ENCODE measurements at places on chromosomes 7 and 10.

DNA sequence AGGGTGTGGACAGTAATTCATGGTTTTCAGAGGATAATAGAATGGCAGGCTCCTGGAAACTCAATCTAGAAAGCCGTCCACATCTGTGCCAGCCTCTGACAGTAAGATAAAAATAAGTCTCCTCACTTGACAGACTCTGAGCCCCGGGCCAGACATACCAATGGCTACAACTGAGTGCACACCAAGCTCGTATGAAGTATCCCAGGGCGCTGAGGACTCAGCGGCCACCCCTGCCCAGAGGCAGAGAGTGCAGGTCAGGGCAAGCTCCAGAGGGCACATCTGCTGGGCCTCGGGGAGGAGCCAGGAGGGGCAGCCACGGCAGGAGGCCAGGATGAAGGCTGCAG is 262.8 kb upstream of the TCERG1L start:
- no peak for DNase-seq

DNA sequence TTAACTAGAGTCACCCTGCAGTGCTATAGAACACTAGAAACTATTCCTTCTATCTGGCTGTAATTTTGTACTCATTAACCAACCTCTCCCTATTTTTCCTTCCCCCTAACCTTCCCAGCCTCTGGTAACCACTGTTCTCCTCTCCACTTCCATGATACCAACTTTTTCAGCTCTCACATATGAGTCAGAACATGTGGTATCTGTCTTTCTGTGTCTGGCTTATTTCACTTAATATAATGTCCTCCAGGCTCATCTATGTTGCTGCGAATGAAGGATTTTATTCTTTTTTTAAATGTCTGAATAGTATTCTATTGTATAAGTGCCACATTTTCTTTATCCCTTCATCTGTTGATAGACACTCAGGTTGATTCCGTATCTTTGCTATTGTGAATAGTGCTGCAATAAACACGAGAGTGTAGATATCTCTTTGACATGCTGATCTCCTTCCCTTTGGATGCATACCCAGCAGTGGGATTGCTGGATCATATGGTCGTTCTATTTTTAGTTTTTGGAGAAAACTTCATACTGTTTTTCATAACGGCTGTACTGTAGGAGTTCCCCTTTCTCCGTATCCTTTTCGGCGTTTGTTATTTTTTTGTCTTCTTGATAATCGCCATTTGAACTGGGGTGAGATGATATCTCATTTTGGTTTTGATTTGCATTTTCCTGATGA is 101.4 kb downstream of the FAM107B start:
- DNase-seq, result no peak

DNA sequence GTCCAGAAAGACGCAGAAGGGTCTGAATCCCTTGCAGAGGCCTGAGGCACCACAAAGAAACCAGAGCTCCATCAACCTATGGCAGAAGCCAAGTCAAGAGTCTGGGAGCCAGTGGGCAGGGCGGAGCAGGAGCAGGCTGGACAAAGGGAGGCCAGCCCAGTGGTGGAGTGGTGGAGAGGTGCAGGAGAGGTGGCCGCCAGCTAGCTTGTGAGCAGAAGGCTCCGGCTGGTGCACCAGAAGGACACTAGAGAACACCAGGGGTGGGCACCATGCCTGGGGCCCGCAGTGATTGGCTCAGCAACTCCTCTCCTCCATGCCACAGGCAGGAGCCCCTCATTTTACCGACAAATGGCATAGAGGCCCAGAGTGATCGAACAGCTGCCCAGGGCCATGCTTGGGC is 186.6 kb downstream of the GRID1 start:
- DNase-seq, result no peak

- peak; percentile 91 for DNase-seq
Observed at GRCh38 chr10:101272229-101272868, 43.1 kb upstream of the LBX1 start.

- DNase-seq, result no peak
Observed at GRCh38 chr7:17070231-17070708, 188.5 kb upstream of the AGR3 start.

DNA sequence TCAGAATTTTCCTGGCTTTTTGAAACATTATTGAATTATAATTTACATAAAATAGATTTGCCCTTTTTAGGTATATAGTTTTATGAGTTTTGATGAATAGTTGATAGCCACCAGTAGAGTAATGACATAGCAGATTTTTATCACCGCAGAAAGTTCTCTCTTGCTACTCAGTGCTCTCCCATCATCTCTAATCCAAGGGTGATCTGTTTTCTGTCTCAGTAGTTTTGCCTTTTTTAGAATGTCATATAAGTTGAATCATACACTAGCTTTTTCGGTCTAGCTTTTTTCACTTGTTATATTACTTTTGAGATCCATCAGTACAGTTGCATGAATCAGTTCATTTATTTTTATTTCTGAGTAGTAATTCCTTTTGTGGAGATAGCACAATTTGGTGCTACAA is 17.9 kb downstream of the RSBN1L start:
- DNase-seq, result no peak

GRCh38 chr10:28744069-28744768 is 66.9 kb downstream of the BAMBI start:
- DNase-seq, result no peak

- DNase-seq, result no peak
Observed at GRCh38 chr10:85888004-85888403, 478.6 kb downstream of the GRID1 start.
